Umbilical cord (tissue), 2 donors: ENCODE measurements at places on chromosomes 2 and 18. TPM values are rescaled to one million over a fixed set of nuclear protein-coding genes. Genes with fewer than 3 reads are reported as not detected.

DNA sequence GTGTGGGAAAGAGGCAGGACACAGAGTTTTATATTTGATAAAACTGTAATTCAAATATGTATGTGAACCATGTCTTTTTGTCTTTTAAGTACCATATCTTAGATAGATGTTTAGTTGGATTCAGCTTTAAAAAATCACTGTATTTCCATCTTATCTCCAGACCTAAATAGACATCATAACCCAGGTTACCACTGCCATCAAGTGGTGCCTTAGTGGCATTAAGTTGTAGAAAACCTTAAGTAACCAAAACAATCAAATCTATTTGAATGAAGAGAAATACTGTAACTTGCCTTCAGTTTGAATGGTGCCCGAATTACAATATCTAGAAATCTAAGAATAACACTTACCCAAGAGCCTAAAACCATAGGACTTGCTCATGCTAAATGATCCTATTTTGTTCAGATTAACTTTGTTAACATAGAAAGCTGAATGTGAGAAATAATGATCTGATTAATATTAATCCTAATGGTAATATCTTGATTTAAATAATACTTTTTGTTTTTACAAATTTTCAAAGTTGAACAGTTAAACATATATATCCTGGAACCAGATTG lies 92.5 kb upstream of the MAP2 start:
- DNase-seq = peak; percentile 40

Gene DHRS9
- 3.1 TPM for total RNA-seq

Gene PCGF1
- 13.5 TPM for total RNA-seq

GRCh38 chr2:202754936-202755335 lies 116.6 kb downstream of the ICA1L start:
- no peak for DNase-seq

Gene TMEM169
- total RNA-seq = 0.48 TPM

GRCh38 chr2:105924271-105924670 lies 179.6 kb downstream of the NCK2 start:
- no peak for DNase-seq

GRCh38 chr18:79616651-79617510 lies 62.7 kb upstream of the CTDP1 start:
- peak; percentile 28 for DNase-seq

DNA sequence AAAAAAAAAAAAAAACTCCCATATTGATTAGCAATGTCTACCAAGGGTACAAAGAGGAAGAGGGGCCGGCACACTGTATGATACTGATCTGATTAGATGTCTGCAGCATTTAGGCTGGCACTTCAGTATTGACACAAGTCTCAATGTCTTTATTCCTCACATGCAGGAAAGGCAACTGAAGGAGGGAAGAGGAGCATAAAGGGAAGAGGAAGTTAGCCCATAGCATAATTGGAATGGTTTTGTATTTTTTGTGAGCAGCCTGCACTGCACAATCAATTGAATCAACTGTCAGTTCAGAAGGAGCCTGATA lies 79.0 kb downstream of the DNER start:
- no peak for DNase-seq

DNA sequence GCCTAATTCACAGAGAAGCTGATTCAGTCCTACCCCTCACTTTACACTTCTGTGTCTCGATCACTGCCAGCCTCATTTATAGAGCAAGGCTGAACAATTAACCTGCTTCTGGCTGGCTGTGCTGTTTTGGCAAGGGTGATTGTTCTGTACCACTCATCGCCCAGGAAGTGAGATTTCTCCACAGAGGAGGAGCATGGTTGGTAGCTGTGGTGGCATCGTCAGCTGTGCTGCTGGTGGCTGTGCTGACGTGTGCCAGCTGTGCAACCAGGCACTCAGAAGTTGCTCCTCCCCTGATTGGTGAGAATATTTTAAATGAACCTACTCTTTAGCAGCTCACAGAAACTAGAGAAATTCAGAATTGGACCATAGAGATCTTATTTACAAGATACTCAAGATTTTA lies 158.3 kb downstream of the EML6 start:
- no peak for DNase-seq

- DNase-seq = no peak
Observed at GRCh38 chr2:46695283-46695682, 215.9 kb downstream of the TMEM247 start.

- DNase-seq = no peak
Observed at GRCh38 chr18:12121175-12122042, 27.8 kb downstream of the ANKRD62 start.

DNA sequence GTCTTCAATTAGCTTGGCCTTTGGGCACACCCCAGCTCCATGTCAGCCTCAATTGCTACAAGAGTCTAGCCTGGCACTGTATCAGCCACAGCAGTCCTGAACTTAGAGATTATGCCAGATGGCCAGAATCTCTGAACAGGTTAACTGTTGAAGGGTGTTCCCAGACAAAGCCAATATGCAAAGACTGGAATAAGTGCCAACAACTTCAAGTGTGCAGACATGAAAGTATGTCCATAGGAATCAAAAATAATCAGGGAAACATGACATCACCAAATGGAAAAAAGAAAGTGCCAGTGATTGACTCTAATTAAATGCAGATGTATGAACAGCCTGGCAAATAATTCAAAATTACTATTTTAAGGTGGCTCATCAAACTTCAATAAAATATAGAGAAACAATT lies 98.5 kb upstream of the DOCK10 start:
- DNase-seq = no peak

- no peak for DNase-seq
Observed at GRCh38 chr18:45335282-45336043, 279.8 kb upstream of the SLC14A2 start.

GRCh38 chr2:177393203-177393755 lies 706 bp downstream of the AGPS start:
- DNase-seq = no peak

DNA sequence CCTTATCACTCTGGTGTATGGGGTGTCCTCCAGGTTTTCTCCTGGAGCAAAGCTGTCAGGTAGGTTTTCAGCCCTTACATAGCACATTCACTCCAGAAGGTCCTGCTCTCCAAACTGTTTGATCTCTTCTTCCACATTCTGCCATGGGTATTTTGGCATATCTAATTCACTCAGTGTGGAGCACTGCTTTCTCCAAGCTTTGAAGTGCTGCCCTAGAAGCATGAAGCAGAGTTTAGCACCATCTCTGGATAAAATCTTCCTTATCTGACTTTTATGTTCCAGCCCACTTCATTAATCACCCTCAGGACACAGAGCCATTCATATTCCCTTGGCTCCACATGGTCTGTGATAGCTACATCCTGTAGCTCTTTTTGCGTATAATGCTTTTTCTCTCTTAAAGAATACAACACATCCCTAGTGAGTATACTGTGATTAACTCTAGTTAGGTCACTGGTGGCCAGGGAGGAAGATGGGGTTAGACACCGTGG lies 56.7 kb upstream of the ARHGAP28 start:
- peak; percentile 95 for DNase-seq

Gene HOXD8
- 8.7 TPM for total RNA-seq

DNA sequence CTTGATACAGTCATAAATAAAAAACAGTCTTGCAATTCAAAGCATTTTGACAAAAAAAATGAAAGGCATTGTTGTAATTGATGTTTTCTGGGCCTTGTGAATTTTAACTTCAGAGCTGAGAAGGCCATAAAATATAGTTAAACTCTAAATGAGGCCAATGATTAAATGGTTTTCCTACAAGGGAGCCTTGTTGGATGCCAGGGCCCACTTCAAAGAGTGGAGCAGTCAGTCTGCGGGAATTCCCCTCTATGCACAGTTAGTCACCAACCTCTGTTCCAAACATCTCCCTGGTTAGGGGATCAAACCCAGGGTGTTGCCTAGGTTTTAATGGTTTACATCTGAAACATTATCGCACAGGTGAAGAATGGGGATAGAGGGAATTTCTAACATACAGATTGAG lies 143.4 kb downstream of the NCKAP5 start:
- no peak for DNase-seq

- DNase-seq = no peak
Observed at GRCh38 chr18:57856557-57857280, 53.6 kb upstream of the ATP8B1 start.

- no peak for DNase-seq
Observed at GRCh38 chr2:60505240-60505879, 48.1 kb downstream of the BCL11A start.

- peak; percentile 55 for DNase-seq
Observed at GRCh38 chr2:164785457-164785856, 56.2 kb downstream of the COBLL1 start.

Gene RBM44
- total RNA-seq = 2.4 TPM

GRCh38 chr2:37324536-37324785 lies 172 bp downstream of the PRKD3 start:
- no peak for DNase-seq

DNA sequence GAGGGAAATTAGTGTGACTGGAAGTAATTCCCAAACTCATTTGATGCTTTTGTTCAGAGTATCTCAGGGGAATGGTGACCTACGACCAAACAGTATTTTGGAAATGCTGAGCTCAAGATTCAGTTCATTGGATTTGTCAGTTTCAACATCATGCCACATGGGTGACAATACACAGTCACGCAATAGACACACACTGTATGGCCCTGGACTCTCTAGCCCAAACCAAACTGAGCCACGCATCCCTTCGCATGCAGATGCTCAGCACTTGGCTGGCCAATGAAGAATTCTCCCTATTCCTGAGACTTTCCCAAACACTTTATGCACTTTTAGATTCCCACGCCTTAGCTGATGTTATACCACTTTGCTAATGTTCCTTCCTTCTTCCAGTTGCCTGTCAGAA lies 10.0 kb downstream of the PDE1A start:
- no peak for DNase-seq

GRCh38 chr18:70284976-70285620 lies 3.7 kb upstream of the SOCS6 start:
- peak; percentile 42 for DNase-seq

GRCh38 chr2:96594282-96594681 lies 43.8 kb downstream of the KANSL3 start:
- no peak for DNase-seq

DNA sequence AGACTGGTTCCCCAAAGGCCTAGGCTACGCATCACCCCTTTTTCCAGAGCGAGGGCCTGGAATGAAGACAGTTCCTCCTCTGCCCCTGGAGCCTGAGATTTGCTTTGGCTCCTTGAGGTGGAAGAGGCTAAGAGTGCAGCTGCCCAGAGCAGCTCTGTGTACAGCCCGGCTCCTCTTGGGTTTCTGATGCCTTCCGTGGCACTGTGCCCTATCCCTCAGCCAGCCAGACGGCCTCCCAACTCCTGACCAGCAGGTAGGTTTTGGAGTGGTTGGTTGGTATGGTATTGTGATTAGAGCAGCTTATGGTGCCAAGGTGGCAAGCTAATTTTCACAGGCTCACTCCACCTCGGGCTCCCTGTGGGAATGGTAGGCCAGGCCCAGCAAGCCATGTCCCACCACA lies 112.2 kb downstream of the TANC1 start:
- DNase-seq = no peak

GRCh38 chr18:41745166-41746049 lies 209.6 kb upstream of the PIK3C3 start:
- peak; percentile 54 for DNase-seq
